ENCODE measurements at places on chromosomes 1 and 21.

DNA sequence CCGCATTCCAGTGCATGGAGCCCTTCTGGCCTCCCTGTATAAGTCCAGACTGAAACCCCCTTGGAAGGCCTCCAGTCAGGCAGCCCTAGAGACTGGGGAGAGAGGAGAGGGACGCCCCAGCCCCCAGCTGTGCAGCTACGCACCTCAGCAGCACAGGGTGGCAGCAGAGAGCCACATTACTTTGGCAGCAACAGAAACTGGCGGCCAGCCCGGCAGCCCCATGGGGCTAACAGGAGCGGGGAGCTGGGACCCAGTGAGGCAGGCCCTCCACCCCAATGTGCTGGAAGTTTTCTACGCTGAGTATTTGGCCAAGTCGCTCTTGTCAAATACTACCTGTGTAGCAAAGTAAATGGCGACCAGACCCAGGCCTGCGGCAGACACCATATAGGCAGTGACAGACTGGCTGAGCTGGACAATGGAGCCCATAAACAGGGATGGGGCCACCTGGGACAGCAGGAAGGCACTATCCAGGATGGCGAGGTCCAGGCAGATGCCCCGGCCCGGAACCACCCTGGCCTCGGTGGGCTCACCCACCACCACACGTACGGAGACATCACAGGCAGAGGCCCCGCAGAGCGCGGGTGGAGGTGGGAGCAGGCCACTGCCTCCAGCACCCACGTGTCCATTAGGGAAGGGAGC is 21.2 kb downstream of the SLC45A3 start:
- peak; percentile 90 for DNase-seq

DNA sequence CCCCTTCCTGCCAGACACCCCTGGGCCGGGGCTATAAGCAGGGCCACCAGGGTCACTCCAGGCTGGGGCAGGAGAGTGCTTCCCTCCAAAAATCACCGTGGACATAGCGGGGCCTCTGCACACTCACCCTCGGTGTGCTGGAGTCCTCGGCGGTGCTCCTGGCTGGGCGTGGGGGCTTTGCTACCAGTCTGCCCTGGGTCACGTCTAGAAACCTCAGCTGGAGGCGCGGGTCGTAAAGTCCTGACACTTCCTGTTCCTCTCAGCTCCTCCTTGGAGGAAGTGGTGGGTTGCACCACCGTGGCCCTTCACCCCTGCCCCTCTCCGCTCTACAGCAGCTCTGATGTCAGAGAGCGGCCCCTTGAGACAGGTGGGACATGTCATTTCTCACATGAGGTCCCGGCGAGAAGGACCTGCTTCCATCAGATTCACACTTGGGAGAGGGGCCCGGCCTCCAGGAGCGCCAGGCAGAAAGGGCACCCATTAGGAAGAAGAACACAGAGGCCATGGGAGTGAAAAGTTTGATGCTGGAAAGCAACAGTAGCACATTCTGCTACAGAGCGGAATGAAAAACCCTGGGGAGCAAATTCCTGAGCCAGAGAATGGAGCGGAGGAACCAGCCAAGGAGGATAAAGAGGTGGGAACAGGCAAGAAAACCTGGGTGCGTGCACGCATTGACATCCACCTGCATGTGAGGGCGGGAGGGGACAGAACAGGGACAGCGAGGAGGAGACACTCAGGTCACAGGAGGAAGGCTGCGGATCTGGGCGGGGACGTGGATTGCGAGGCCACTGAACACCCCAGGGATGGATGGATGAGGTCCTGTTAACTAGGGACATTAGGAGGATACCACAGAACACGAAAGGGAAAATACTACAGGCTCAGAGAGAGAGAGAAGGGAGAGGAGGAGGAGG is at the start of gene ITGB2:
TSS of gene ITGB2 (minus strand) at position 206 of the 911 bp plus-strand sequence. CDS start 10,117 bp downstream, outside the sequence.
- DNase-seq = no peak

GRCh38 chr1:206787891-206788290 is 15.6 kb upstream of the IL10 start:
- no peak for DNase-seq

- no peak for DNase-seq
Measured at GRCh38 chr1:106393046-106393445, 663.4 kb upstream of the PRMT6 start.

- DNase-seq = no peak
Measured at GRCh38 chr1:80251591-80251990, 1245.1 kb upstream of the ADGRL4 start.

DNA sequence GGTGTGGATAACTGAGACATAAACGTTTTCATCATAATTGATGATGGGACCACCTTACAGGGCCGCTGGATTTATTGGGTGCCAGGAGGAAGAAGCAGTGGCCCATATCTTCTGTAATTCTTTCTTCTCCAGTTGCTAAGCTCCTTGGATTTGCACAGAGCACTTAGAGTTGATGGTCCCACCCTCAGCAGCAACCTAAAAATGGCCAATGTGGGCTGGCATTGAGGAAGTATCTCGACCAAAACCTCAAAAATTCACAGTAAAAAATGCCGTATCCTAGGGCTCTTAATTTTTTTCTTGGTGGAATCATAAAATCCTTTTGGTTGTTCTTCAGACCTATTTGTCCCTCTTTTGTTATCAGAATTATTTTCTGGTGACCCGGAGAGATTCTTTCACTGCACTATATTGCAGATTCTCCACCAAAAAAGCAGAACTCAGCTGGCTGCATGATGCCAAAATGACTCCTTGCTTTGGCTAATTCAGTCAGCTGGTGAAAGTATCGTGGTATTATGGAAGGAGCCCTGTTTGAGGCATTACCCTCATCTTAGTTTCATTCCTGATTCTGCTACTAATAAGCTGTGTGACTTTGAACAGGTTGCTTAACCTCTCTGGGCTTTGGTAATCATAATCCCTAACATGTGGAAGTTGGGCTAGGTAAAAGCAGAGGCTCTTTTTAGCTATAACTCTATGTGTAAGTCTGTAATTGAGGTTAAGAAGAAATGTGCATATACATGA is 27.6 kb downstream of the KIRREL1 start:
- no peak for DNase-seq

DNA sequence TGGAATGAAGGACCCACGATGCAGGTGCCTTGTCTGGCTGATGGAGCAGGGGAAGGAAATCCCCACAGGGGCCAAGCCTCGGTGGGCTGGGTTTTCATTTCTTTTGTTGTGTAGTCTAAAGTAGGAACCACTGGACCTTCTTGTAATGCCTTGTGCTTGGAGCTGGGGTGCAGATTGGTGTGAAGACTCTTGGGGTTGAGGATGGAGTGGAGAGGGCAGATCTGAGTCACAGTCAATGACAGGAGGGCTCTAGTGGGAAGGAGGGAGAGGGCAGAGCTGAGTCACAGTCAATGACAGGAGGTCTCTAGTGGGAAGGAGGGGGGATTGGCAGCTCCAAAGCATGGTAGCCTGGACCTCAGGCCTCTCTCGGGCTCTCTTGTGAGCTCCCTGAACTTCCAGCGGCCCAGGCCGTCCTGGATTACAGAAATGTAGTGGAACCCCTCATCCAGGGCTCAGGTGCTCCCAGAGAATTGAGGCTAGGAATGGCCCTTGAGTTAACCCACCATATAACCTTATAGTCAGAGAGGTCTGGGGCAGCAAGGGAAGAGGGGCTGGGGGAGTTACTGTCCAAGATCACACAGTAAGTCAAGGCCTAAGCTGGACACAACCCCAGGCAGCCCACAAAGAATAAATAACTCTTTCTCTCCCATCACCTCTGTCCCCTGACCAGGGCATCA is 313.8 kb downstream of the MATN1 start:
- no peak for DNase-seq

DNA sequence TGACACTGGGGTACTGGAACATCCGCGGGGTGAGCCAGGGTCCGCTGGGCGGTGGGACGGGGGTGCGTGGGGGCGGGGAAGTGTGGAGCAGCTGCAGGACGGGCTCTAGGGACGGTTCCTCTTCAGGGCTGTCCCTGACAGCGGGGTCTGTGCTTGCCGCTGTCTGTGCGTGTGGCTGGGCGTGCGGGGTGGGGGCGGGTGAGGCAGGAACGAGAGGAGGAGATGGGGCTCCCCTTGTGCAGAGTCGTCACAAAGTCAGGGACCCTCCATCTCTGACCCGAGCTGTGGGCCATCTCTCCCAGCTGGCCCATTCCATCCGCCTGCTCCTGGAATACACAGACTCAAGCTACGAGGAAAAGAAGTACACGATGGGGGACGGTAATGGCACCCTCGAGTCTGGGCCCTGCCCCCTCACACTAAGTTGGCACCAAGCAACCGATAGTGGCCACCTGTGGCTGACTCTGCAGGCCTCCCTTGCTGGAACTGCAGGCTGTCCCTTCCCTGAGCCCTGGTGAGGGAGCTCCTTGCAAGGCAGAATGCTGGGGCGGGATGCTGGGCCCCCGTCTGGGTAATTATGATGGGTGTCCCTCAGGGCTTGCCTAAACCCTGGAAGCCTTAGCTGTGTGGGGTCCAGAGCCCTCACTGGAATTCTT is 392 bp downstream of the GSTM2 start:
- DNase-seq = no peak

DNA sequence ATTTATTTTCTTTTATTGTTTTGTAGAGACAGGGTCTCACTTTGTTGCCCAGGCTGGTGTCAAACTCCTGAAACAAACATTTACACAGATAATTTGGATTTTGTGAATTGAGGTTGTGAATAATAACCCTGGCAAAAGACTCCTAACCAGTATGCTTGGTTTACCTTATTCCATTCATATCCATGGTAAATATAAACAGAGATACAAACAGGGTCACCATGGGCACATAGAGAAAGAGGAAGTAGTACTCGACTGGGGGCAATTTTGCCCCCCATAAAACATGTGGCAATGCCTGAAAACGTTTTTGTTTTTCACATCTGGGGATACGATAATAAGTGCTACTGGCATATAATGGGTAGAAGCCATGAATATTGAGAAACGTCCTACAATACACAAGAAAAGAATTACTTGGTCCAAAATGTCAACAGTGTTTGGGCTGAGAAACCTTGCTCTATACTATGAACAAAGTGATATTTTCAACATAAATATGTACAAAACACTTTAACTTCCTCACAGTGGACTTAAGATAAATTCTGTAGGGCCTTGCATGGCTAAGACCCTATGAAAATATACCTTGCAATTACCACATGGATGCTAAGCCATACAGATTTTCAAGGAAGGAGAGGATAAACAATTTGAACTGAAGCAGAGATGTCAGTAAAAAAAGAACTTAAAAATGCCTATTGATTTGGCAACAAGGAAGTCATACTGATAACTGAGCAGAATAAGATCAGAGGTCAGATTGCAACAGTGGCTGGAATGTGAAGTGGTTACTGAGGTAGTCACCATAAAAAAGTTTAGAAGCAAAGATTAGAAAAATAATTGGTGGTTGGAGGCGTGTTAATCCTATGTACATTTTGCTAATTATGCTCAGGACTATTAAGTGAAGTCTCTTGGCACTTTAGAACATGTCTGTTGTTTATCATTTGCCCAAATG is 27.4 kb upstream of the ASPM start:
- no peak for DNase-seq

DNA sequence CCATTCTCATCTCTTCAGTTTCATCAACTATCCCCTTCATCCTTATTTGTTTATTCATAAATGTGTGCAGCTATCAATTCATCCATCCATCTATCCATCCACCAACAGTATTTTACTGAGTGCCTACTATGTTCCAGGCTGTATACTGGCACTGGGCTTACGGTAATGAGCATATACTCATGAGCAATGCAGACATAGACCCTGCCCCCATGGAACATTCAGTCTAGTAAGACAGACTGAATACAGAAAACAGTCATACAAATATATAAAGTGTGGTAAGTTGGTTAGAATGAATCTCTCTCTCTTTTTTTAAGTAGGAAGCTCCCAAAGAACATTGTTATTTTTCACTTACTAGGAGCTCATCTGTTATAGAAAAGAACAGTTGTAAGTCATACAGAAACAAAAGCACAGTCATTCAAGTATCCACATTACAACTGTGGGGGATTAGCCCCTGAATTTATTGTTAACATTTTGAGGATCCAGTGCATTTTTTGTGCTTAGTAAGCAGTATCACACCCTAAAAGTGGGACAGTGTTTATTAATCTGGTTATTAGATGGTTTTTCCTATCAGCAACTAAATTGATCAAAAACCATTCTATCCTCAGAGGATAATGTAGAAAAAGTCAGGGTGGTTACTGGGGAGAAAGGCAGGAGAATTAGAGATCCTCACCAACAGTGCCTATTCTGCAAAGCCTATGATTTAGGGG is 3.6 kb downstream of the SLC16A4 start:
- no peak for DNase-seq

- no peak for DNase-seq
Measured at GRCh38 chr1:67584938-67585337, 100.1 kb upstream of the GADD45A start.

DNA sequence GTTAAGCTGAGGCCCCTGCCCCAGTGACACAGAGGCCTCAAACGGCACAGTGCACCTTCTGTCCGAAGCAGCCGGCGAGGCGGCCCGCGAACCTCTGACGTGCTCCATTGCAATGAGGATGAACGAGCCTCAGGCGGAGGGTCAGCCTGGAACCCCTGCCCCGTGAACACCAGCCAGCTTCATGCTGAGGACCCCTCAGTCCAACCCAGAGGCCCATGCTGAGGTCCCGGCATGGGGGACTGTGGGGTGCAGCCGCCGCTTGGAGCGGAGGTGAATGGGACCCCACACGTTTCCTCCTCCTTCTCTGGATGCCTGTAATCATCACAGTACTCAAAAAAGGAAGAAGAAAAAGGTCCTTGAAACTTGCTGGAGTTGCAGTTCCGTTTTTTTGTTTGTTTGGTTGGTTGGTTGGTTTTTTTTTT is 62.1 kb downstream of the PRKCZ start:
- DNase-seq = no peak

DNA sequence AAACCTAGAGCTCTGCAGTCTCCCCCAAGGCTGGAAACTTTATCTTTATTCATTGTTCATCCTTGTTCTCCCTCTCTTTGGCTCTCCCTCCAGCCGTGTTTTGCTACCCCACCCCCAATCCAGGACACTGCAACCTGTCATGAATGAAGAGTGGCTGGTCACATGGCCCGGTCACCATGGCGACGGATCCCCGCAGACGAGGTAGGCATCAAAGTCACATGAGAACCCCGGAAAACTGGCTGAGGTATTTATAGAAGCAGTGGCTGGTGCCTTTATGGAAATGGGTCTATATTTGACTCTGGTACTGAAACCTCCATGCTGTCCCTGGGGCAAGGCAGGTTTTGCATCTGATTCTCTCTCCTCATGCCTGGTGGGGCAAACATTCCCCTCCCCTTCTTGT is 13.4 kb upstream of the SLC6A17 start:
- DNase-seq = no peak

- DNase-seq = no peak
Measured at GRCh38 chr1:47872886-47873285, 124.3 kb downstream of the TRABD2B start.

DNA sequence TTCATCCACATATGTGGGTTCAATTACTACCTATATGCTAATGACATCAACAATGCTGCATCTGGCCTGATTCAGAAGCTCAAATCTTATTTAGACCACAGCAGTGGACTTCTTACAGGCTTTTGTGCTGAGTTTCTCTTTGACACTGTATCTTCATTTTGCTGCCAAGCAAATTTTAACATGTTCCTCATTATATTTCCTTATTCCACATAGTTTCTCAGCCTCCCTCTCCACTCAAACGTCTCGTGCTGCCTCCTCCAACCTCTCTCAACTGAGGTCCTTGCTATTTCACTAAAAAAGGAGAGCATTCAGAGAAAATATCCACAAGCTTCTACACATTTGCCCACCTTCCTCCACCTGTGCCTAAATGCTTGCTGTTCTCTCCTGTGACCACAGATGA is 6.5 kb downstream of the TDRKH start:
- no peak for DNase-seq

Measured in MCF 10A (cell line).